ENCODE measurements at places on chromosomes 13 and 19.

GRCh38 chr13:105519771-105520170 is 1015.7 kb downstream of the EFNB2 start:
- H3K4me3 ChIP-seq, result no peak overlapping the region
- H3K27ac ChIP-seq, result no peak overlapping the region
- H3K4me1 ChIP-seq, result no peaks in the 10 kb centered on the region
- H3K36me3 ChIP-seq, result no peaks in the 10 kb centered on the region
- H3K27me3 ChIP-seq, result no peaks in the 10 kb centered on the region

GRCh38 chr19:9406798-9407352 is 28.5 kb downstream of the ZNF266 start:
- DNase-seq, result no peak
- H3K4me1 ChIP-seq, result no peaks in the 10 kb centered on the region
- H3K36me3 ChIP-seq, result peaks cover under 1% of the 10 kb centered on the region
- H3K27ac ChIP-seq, result no peak overlapping the region
- H3K27me3 ChIP-seq, result no peaks in the 10 kb centered on the region
- no peak overlapping the region for H3K4me3 ChIP-seq

DNA sequence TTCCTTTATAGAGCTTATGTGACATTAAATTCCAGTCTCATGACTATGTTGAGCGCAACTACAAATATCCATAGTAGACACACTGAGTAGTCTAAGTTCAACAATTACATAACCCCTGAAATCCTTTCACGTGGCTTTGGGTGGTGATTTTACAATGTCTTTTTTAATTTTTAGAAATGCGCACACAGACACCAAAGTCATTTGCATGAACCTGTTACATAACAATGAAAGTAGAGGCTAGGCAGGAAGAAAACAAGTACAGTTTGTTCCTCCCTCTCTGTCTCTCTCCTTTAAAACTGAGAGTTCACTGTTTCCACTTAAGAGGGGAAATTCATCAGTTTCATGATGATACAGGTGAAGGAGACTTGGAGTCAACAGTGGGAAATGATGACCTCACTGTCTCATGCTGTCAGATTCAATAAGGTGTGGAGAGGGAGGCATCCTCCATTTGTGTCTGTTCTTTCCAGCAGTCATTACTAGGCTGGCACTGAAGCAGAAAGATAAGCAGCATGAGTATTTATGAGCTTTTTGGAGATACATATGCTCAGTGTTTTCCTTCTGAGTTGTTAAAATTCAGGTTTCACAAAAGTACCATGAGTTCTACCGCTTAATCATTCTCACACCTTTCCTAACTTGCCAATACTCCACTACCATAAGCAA is 201.8 kb downstream of the LHFPL6 start:
- peaks cover 5% of the 10 kb centered on the region for H3K27me3 ChIP-seq
- no peak overlapping the region for H3K4me3 ChIP-seq
- H3K27ac ChIP-seq, result no peak overlapping the region
- no peaks in the 10 kb centered on the region for H3K36me3 ChIP-seq

GRCh38 chr13:44368599-44369368 is 4.8 kb upstream of the SERP2 start:
- no peaks in the 10 kb centered on the region for H3K36me3 ChIP-seq
- H3K4me1 ChIP-seq, result peaks cover 26% of the 10 kb centered on the region
- no peaks in the 10 kb centered on the region for H3K27me3 ChIP-seq
- H3K27ac ChIP-seq, result no peak overlapping the region
- no peak for DNase-seq

GRCh38 chr13:27666951-27667350 is 45.3 kb downstream of the POLR1D start:
- peaks cover 4% of the 10 kb centered on the region for H3K36me3 ChIP-seq
- DNase-seq, result no peak
- H3K27me3 ChIP-seq, result no peaks in the 10 kb centered on the region
- no peaks in the 10 kb centered on the region for H3K4me1 ChIP-seq
- no peak overlapping the region for H3K27ac ChIP-seq

- DNase-seq, result no peak
- H3K36me3 ChIP-seq, result no peaks in the 10 kb centered on the region
- no peak overlapping the region for H3K4me3 ChIP-seq
Observed at GRCh38 chr19:32566246-32566830, 14.7 kb upstream of the PDCD5 start.

DNA sequence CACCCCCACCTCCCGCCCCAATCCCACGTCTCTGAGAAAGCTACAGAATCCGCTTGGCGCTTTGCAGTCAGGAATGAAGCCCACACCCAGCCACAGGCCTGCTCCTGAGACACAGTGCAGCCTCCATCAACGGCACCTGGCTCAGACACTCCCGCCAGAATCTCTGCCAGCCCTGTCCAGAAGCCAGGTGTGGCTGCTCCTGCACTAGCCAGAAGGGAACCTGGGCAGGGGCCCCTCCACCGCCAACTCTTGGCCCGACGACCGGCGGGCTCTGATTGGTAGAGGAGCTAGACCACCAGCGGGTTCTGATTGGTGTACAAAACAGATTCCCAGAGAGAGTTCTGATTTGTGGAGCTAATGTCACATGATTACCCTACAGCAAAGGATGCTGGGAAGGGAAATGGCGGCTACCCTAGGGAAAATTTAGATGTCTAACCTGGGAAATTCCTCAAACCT is 2.9 kb upstream of the PPP6R1 start:
- H3K27me3 ChIP-seq, result no peaks in the 10 kb centered on the region
- H3K36me3 ChIP-seq, result no peaks in the 10 kb centered on the region
- peaks cover 17% of the 10 kb centered on the region for H3K4me1 ChIP-seq
- H3K4me3 ChIP-seq, result no peak overlapping the region
- no peak overlapping the region for H3K27ac ChIP-seq

DNA sequence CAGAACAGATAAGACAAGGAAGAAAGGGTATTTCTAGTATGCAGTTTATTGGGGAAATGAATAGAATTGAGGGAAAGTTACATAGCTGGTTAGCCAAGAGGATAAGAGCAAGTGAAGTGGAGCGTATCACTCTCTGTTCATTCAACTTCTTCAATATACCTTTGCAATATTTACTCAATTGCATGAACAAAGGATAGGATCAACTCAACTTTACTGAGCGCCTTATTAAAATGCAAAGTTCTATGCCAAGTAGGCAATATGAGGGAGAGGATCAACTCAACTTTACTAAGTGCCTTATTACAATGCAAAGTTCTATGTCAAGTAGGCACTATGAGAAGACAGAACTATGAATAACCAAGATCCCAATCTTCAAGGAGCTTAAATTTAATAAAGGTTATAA is 43.9 kb downstream of the ZC3H13 start:
- peaks cover 32% of the 10 kb centered on the region for H3K36me3 ChIP-seq
- H3K27ac ChIP-seq, result no peak overlapping the region
- DNase-seq, result no peak
- no peaks in the 10 kb centered on the region for H3K27me3 ChIP-seq
- no peaks in the 10 kb centered on the region for H3K4me1 ChIP-seq
- H3K4me3 ChIP-seq, result no peak overlapping the region

DNA sequence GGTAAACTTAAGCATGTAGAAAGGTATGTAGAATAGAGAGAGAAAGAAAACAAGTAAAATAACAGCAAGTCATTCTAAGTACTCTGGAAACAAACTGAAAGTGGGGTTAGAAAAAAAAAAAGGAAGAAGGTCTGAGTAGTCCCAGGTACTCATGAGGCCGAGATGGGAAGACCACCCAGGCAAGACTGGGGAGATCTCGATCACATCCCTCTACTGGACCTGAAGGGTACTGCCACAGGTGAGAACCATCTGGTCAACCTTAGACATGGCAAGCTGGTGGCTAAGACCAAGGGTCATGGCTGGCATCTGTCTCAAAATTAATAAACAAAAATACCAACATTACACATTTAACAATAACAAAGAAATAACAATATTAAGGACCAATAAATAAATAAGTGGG is 36.3 kb upstream of the ZNF724 start:
- no peak overlapping the region for H3K4me3 ChIP-seq
- no peaks in the 10 kb centered on the region for H3K27me3 ChIP-seq
- no peaks in the 10 kb centered on the region for H3K4me1 ChIP-seq
- peak; percentile 19 for DNase-seq
- no peaks in the 10 kb centered on the region for H3K36me3 ChIP-seq
- H3K27ac ChIP-seq, result no peak overlapping the region

DNA sequence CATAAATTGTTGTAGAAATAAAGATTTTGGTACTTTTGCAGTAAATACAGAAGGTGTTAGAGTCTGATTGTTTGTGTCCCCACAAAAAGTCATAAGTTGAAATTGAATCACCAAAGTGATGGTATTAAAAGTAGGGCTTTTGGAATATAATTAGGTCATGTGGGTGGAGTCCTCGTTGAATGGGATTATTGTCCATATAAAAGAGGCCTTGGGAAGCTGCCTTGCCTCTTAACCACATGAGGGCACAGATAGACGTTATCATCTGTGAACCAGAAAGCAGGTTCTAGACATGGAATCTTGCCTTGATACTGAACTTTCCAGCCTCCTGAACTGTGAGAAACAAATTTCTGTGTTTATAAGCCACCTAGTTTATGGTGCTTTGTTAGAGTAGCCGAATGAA is 186.8 kb downstream of the PRR20E start:
- no peaks in the 10 kb centered on the region for H3K4me1 ChIP-seq
- no peak overlapping the region for H3K4me3 ChIP-seq
- no peaks in the 10 kb centered on the region for H3K27me3 ChIP-seq
- DNase-seq, result no peak
- H3K27ac ChIP-seq, result no peak overlapping the region

Measured in neural progenitor cell (in vitro differentiated cells).